GM13977 (cell line): ENCODE measurements at places on chromosomes 12 and 14.

DNA sequence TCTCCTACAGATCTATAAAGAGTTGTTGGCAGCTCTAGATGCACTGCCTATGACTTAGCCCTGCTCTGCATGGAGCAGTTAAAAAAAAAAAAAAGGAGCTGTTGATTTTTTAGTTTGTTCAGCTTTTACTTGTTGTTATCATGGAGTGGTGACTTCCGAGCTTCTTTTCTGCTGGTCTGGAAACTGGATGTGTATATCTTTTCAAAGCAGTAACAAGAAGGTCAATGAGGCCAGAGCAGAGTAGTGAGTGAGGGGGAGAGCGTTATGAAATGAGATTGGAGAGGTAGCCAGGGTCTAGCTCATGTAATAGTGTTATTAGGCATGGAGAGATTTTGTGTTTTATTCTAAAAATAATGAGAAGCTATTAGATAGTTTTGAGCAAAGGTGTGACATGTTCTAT, 13.2 kb upstream of the TUBA1B start:
- DNase-seq: no peak

GRCh38 chr12:65209655-65210043, 40.3 kb downstream of the LEMD3 start:
- DNase-seq: no peak

GRCh38 chr12:49870501-49871262, 27.8 kb upstream of the BCDIN3D start:
- DNase-seq: no peak

GRCh38 chr14:80491131-80491530, 279.8 kb upstream of the DIO2 start:
- DNase-seq: no peak

DNA sequence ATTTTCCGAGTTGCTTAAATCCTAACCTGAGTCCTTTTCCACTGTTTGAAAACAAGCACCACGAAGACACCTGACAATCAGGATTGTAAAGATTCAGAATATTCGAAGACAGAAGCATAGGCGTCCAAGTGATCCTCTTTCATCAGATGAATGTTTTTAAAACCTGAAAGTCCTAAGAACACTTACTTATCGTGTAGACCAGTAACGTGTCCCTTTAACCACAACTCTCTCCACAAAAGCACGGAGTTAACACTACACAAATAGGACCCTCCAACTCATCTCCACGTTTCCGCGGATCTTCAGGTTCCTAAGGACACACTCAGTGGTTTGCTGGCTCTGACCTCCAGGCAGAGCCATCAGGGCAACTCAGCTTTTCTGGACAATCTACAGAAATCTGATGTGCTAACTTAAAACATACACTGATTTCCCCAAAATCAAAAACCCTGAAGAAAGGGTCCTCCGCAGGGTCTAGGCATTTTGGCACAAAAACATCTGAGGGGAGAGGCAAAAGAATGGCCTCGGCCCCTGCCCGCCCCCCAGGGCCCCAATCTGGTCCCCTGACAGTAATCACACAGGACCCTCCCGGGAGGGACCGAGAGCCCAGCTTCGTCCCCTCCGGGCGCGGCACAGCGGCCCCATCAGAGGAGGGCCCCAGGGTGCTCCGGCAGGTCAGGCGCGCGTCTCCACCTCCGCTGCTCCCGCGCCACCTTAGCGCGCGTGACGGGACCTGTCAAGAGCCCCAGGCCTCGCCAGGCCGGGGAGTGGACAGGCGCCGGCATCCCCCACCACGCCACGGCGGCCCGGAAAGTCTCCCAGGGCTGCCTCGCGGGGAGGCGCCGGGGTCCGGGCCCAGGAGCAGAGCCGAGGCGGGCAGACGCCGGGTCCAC, 925 bp downstream of the DICER1 start:
- peak; percentile 17 for DNase-seq

DNA sequence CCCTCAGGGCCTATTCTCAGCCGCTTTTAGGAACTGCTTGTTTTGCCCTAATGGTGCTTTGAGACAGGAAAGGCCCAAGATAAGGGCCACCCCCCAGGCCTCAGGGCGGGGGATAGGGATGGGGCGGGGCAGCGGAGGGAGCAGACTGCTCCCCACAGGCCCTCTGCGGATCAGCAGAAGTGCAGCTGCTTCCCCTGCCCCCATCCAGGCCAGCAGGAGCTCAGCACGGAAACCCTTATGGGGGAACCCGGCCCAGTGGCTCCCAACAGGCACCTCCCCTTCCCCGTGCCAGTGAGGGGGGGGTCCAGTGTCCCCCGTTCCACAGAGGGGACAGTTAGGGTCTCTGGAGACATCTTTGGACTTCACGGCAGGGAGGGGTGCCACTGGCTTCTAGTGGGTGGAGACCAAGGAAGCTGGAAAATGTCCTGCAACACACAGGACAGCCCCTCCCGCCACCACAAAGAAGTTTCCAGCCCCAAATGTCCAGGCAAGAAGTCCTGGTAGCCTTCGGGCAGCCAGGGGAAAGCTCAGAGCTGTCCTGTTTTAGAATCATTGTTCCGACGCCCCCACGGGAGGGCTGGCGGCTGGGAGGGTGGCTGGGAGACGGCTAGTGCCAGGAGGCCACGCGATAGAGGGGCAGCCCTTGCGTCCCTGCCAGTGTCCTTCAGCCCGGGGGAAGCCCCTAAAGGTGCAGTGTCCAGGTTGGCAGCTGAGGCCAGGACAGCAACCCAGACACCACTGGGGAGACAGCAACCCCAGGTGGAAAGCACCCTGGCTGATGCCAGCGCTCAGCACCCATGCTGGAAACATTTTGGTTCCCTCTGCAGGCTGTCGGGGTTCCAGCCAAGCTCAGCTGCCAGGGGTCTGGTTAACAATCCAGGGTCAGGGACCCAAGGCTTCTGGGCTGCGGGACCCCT, 10.4 kb upstream of the GPR132 start:
- peak; percentile 88 for DNase-seq

DNA sequence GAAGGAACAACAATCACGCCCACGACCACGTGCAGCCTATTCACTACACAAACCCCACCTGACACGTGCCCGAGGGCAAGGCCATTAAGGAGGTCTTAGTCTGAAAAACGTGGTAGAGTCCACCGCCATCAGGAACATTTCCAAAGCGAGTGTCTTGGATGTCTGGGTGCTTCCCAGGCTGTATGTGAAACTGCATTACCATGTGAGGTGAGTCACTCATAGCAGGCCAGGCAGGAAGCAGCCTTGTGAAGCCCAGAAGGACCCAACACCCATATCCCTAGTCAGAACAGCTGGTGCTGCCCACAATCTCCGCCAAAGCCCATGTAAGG, 3.3 kb upstream of the KRT79 start:
- no peak for DNase-seq

DNA sequence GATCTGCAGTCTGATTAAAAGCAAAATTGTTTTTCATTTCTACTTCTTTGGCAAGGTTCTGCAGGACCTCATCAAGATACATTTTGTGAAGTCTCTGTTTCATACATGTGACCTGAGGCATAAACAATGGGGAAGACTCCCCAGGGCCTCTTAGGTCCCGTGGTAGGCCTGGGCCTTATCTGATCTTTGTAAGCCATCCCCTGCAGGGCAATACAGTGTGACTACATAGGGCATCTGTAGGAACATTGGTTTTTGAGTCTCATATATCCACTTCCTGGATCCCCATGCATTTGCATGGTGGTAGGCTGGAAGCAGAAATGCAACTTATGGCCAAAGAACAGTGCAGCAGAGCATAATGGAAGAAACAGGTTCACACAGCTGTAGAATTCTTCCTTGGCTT, 6.0 kb downstream of the FAR2 start:
- DNase-seq: no peak

DNA sequence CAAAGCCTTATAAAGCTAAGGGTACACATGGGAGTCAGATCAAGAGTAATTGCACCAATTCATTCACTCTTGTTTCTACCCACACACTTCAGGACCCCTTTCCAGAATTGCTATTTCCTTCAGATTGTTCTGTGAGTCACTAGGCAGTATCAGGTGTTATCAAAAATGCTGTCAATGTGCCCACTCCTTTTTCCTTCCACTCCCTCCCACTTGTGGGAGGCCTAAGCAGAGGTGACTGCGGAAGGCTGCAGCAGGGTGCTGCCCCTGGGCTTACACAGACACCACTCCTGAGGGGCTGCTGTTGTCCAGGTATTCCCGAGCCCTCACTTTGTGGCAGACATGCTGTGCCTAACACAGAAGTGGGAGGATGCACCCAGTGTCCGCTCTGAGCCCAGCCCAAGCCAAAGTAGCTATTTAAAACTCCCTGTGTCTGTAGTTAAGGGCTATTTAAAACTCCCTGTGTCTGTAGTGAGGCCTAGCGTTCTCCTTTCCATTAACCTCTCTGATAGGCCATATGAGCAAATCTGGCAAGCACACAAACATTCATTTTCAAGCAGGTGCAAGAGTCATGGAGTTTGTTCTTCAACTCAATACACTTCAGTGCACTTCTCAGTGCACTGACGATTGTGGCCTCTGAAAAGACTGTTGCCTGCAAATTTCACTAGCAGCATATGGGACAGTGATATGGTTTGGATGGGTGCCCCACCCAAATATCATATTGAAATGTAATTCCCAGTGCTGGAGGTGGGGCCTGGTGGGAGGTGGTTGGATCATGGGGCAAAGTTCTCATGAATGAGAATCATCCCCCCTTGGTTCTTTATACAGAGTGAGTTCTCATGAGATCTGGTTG, 117.8 kb downstream of the PHLDA1 start:
- no peak for DNase-seq

DNA sequence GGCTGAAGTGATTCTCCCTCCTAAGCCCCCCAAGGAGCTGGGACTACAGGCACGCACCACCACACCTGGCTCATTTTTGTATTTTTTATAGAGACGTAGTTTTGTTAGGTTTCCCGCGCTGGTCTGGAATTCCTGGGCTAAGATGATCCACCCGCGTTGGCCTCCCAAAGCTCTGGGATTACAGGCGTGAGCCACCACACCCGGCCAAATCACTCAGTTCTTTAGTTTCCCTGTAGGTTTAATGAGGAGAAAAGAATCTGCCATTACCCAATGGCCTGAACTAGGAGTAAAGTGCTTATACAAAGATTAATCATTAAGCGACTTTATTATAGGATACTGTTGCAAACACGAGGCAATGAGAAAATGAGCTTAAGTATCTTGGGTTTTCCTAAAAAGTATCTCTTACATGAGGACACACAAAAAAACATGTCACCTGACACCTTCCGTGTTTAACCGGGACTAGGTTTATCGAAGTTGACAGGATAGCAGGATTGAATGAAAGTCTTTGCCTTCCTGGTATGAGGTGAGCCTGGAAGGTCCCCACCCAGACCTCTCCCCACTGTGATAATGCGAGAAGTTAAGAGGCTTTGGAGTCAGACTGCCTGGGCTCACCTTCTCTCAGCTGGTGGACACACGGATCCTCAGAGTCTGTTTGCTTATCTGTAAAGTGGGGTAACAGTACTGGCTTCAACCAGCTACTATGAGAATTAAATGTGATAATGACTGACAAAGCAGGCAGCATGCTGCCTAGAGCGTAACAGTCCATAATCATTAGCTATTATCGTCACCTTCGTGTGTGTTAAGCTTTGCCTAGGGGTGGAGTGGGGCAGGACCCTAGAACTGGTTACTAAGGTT, 133.5 kb upstream of the KRAS start:
- DNase-seq: no peak

GRCh38 chr12:47868041-47868440, 36.8 kb downstream of the VDR start:
- no peak for DNase-seq

DNA sequence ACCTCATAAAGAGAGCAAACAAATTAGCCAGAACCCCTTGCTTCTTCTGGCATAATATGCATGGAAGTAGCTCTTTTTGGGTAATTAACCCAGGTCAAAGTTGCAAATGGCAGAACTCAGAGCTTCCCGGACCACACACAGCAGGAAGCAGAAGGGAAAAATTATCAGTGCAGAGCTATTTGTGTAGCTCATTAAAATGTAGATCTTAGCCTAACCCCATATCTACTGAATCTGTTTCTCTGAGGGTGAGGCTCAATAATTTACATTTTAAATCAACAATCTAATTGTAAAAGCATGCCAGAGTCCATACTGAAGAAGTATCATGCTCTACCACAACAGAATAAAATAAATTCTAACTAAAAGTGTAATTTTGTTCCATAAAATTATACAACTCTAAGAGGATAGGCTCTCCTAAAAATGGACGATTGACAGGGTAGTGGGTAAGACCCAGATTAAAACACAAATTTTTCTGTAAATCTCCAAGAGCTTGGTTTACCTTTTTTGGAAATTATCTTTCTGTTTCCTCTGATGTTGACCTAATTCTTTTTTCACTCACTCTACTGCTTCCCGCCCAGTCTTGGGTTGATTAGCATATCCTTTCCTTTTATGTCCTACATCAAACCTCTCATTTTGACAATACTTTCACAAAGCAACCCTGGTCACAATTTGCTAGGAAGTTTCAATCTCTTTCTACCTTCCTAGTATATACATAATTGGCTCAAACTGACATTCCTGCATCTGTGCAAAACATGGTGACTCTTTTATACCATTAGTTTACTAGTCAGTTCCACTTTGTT, 213.3 kb upstream of the SLC16A7 start:
- DNase-seq: no peak

- no peak for DNase-seq
Observed at GRCh38 chr12:93018610-93019009, 89.5 kb upstream of the EEA1 start.

DNA sequence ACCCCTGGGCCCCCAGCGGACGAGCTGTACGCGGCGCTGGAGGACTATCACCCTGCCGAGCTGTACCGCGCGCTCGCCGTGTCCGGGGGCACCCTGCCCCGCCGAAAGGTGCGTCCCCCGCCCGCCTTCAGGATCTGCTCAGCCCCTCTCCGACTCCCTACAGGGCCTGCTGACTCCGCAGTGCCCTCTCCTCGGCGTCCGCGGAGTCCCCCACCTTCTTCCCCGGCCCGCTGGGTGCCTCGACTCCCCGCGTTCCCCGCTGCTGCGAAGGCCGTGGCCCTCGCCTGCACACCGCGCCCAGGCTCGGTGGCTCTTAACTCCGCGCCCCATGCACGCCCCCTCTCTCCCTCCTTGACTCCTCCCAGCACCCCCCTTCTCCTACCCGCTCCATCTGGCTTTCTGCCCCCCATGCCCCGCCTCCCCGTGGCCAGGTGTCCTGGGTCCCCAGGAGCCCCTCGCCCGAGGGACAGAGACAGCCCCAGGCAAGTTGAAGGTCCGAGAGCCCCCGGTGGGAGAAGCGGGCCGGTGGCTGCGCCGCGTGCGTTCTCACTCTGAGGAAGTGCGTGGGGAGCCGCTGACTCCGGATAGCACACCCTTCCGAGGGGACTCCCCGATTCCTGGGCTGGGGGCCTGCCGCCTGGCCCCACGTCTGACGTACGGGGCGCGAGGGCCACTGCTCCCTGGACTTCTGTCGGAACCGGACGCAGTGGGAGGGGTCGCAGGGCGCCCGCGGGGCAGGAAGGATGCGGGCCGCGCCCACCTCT, 594 bp downstream of the TAMALIN start:
- DNase-seq: peak; percentile 77

GRCh38 chr12:3141339-3142321, 64.5 kb downstream of the TSPAN9 start:
- no peak for DNase-seq

- no peak for DNase-seq
Observed at GRCh38 chr12:82383930-82384552, 25.7 kb downstream of the METTL25 start.
